ENCODE measurements at places on chromosomes 7 and 10.
A peak's percentile ranks its signal among the peaks of the same experiment; 100 is the strongest.

GRCh38 chr7:91632234-91632940 lies 248.1 kb downstream of the MTERF1 start:
- H3K27me3 ChIP-seq = no peaks in the 10 kb centered on the region
- H3K4me1 ChIP-seq = no peaks in the 10 kb centered on the region
- no peak overlapping the region for H3K27ac ChIP-seq
- H3K4me3 ChIP-seq = no peak overlapping the region
- no peak for DNase-seq

- no peak overlapping the region for H3K4me3 ChIP-seq
- no peaks in the 10 kb centered on the region for H3K36me3 ChIP-seq
- H3K27me3 ChIP-seq = no peaks in the 10 kb centered on the region
- no peak for DNase-seq
- no peak overlapping the region for H3K27ac ChIP-seq
These were observed 410.4 kb downstream of the INHBA start for GRCh38 chr7:41292487-41292886.

- no peaks in the 10 kb centered on the region for H3K4me1 ChIP-seq
- no peak overlapping the region for H3K27ac ChIP-seq
- no peaks in the 10 kb centered on the region for H3K36me3 ChIP-seq
- DNase-seq = no peak
- H3K27me3 ChIP-seq = no peaks in the 10 kb centered on the region
These were observed 89.5 kb downstream of the THSD7A start for GRCh38 chr7:11742496-11742895.

- H3K27me3 ChIP-seq = no peaks in the 10 kb centered on the region
- no peak overlapping the region for H3K27ac ChIP-seq
- H3K4me3 ChIP-seq = no peak overlapping the region
- DNase-seq = no peak
- no peaks in the 10 kb centered on the region for H3K36me3 ChIP-seq
- no peaks in the 10 kb centered on the region for H3K4me1 ChIP-seq
These were observed 18.6 kb downstream of the NPFFR1 start for GRCh38 chr10:70265032-70265689.

GRCh38 chr10:74976565-74976964 lies 134.9 kb upstream of the SAMD8 start:
- H3K4me3 ChIP-seq = peak overlapping the region; percentile 40
- peaks cover 28% of the 10 kb centered on the region for H3K4me1 ChIP-seq
- H3K27ac ChIP-seq = no peak overlapping the region

DNA sequence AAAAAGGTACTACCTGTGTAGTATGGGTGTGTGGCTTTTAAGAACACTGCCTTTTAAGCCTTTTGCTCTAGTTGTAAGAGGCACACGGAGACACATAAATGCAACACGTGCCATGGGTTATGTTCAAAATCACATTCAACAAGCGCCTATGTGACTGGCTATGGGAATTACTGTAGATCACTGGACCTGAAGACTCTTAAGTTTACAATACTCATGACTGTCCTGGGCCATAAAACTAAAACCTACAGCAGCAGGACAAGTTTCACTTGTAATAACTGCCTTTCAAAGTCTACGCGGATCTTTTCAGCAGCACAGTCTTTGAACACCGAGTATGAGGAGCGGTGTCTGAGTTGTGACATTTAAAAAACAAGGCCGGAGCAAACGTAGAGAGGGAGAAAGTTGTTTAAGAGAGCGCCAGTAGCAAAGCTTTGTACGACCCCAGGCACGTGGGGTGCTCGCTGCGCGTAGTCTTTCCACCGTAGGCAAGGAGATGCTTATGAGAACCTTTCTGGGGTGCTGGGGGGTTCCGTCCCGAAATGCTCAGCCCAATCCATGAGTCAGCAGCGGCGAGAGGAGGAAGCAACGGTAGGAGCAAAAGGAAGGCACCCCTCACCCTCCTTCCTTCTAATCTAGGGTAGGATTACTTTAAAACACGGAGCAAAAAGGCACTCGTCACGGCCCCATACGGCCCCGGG lies 662 bp downstream of the DNAJC2 start:
- H3K27ac ChIP-seq = peak overlapping the region; percentile 66
- H3K36me3 ChIP-seq = peaks cover 23% of the 10 kb centered on the region
- peaks cover 22% of the 10 kb centered on the region for H3K4me1 ChIP-seq
- no peaks in the 10 kb centered on the region for H3K27me3 ChIP-seq
- no peak for DNase-seq
- peak overlapping the region; percentile 83 for H3K4me3 ChIP-seq

DNA sequence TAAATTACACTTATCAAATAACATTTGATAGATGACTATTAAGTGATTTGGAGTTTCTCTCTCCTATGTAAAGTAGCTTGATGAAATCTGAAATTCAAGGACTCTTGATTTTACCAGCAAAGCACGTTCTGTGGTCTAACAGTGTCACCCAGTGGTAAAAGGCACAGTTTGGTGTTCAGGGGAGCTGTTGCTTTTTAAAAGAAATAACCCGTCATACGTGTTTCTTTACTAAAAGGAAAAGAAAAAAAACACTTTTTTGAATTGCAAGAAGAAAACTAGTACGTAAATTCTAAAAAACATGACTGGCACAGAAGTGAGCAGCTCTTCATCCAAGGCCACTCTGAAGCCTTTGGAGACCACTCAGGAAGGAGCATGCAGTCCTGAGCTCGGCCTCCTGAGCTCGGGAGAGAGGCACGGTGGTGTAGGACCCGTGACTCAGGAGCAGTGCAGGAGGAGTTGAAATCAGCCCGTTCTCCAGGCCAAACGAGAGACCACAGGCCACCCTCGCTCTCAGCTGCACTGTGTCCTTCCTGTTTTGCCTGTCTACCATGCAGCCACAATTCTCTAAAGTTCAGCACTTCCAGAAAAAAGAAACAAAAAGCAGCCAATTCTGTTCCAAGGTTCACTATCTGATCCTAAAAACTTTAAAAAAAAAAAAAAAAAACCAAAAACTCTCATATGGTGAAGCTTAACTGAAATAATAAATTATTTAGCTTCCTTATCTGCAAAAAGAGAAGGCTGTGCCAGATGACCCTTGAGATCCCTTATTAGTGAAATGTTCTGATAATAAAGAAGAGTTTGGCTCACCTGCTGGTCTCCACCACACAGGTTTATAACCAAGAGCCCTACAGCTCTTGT lies 212.6 kb upstream of the FRMD4A start:
- peak overlapping the region; percentile 56 for H3K27ac ChIP-seq
- no peaks in the 10 kb centered on the region for H3K27me3 ChIP-seq
- H3K36me3 ChIP-seq = peaks cover 51% of the 10 kb centered on the region
- H3K4me3 ChIP-seq = no peak overlapping the region

DNA sequence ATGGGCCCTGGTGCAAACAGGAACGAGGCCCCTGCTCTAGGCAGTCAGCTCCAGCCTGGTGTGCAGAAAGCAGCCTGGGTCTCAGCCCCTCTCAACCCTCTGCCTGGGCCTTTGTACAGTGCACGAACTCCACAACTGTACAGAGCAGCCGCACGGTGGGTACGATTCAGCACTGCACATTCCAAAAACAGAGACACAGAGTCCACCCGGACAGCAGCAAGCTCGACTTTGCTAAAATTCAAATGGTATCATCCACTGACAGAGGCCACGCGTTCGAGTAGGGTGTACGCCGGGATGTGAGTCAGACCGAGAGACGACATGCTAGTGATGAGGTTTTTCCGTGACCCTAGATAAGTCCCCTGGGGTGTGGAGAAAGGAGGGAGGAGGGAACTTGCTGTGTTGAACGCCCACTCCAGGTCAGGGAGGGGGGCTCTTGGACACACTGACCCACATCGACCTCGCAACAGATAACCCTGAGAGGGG lies 65.6 kb upstream of the PDGFA start:
- no peaks in the 10 kb centered on the region for H3K27me3 ChIP-seq
- no peaks in the 10 kb centered on the region for H3K4me1 ChIP-seq
- H3K27ac ChIP-seq = no peak overlapping the region
- H3K4me3 ChIP-seq = no peak overlapping the region
- DNase-seq = no peak

DNA sequence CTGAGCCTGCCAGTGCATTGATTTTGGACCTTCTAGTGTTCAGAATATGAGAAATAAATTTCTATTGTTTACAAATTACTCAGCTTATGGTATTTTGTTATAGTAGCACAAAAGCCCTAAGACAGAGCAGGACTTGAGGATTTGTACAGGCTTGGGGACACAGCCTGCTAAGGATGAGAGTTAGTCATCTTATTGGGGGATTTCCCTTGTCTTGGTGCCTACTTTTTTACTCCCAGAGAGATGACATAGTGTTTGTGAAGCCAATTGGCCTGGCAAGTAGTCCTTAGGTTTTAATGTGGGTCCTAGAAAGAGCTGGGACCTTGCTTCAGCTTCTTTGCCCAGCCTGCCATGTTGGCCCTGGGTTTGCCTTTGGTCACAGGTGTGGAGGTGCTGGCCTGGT lies 364.0 kb downstream of the REEP3 start:
- no peak for DNase-seq
- no peak overlapping the region for H3K27ac ChIP-seq
- no peaks in the 10 kb centered on the region for H3K4me1 ChIP-seq
- no peaks in the 10 kb centered on the region for H3K27me3 ChIP-seq

DNA sequence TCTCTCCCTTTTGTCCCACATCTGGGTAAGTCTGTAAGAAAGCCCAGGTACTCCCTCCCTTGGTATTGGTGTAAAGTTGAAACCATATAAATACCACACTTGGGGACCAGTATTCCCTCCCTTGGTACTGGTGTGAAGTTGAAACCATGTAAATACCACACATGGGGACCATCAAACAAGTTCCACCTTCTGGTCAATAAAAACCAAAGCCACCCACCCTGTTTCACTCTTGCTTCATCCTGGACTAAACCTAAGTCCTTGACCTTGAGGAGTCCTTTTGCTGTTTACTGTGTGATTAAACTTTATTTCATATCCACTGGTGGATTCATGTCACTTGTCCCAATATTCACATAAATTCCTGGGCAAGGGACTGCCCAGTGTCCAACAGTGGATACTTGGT lies 8.4 kb downstream of the P4HA1 start:
- H3K27ac ChIP-seq = no peak overlapping the region
- no peaks in the 10 kb centered on the region for H3K4me1 ChIP-seq
- no peak for DNase-seq
- H3K36me3 ChIP-seq = peaks cover 1% of the 10 kb centered on the region
- H3K27me3 ChIP-seq = no peaks in the 10 kb centered on the region

GRCh38 chr7:90570373-90570959 lies 25.7 kb upstream of the CDK14 start:
- H3K27me3 ChIP-seq = no peaks in the 10 kb centered on the region
- no peak overlapping the region for H3K27ac ChIP-seq
- H3K4me1 ChIP-seq = peaks cover 35% of the 10 kb centered on the region
- no peak overlapping the region for H3K4me3 ChIP-seq
- no peaks in the 10 kb centered on the region for H3K36me3 ChIP-seq

DNA sequence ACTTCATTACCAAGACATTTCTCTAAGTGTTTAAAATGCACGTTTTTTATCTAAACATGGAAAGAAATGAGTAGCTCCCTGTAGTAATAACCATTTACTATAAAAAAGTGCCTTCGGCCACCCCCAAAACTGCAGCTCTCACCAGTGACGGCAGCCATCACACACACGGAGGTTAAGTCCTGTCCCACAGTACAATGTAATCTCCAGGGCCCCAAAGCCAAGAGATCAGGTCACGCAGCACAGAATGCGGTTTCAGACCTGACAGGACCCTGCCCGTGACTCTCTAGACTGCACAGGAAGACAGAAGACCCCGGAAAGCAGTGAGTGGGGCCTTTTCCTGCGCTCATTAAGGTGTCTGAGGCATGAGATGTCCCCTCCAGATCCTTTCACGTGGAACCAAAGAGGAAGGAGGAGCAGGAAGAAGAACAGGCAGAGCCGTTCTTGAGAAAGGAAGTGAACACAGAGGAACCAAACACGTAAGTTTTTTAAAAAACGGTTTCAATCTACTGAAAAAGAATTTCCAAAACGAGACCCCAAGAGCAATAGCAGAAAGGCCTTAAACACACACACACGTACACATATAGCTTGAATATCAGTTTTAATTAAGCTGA lies 125.7 kb downstream of the ZMYND11 start:
- peak overlapping the region; percentile 33 for H3K4me3 ChIP-seq
- no peaks in the 10 kb centered on the region for H3K36me3 ChIP-seq
- peaks cover 10% of the 10 kb centered on the region for H3K4me1 ChIP-seq
- DNase-seq = peak; percentile 51

GRCh38 chr10:62554632-62555199 lies 180.5 kb downstream of the ZNF365 start:
- DNase-seq = peak; percentile 36
- no peak overlapping the region for H3K27ac ChIP-seq
- no peaks in the 10 kb centered on the region for H3K27me3 ChIP-seq
- H3K36me3 ChIP-seq = no peaks in the 10 kb centered on the region
- no peak overlapping the region for H3K4me3 ChIP-seq

DNA sequence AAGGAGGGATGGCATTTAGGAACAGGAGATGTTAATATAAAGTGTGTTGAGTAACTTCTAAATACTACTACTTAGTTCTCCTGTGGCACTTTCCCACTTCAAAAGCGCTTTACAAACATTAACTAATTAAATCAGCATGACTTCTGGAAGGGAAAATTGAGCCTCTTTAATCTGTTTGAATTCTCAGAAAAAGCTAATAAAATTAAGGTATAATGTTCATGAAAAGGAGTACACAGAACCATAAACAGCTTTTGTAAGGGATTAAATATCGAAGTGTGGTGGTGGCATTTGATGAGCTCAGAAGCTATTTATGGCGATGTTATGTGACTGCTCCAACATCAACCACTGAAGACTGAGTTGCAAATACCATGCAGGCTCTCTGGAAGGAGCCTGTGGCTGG lies 10.2 kb upstream of the VAX1 start:
- no peak overlapping the region for H3K4me3 ChIP-seq
- peaks cover 15% of the 10 kb centered on the region for H3K27me3 ChIP-seq
- no peak overlapping the region for H3K27ac ChIP-seq
- no peaks in the 10 kb centered on the region for H3K4me1 ChIP-seq
- no peaks in the 10 kb centered on the region for H3K36me3 ChIP-seq
- DNase-seq = no peak

DNA sequence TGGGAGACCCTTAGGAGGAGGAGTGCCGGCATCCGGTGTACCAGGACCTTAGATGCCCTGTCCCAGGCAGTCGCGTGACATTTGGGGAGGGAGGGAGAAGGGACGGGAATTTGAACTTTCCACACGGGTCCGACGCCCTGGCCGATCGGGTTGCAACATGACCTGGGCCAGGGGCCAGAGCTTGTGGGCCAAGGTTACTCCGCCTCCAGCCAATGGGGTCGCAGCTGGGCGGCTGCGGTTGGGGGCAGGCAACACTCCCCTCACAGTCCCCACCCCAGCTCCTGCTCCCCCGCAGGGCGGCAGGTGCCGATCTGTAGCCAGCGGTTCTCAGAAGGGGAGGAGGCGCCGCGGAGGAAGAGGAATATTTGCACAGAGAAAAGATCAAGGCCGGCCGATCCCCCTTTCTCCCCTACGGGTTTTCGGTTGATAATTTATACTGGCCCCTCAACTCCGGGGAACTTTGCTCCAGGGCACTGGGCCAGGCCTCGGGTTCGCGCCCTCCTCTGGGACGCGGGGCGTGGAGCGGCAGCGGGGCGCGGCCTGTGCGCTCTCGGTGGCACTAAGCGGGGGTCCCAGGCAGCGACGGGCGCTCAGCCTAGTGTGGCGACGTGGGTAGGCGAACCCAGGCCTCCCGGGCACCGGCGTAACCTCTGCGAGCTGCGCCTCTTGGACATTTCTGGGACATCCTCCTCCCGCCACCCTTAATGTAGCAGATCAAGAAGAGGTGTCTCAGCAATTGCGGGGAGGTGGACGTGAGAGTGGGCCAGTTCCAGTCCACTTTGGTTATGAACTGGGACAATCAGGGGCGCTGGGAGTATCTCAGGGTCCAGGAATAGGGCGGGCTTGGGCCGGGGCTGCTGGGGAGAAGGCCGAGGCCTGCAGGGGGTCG lies 1.2 kb downstream of the MLXIPL start:
- peaks cover 13% of the 10 kb centered on the region for H3K27me3 ChIP-seq
- H3K27ac ChIP-seq = no peak overlapping the region
- peaks cover 21% of the 10 kb centered on the region for H3K4me1 ChIP-seq
- no peak for DNase-seq
- H3K36me3 ChIP-seq = no peaks in the 10 kb centered on the region
